ENCODE measurements at places on chromosomes 16 and 17.

GRCh38 chr16:47136099-47136842, 7.5 kb downstream of the NETO2 start:
- DNase-seq, result no peak

GRCh38 chr16:63695347-63695746, 1426.5 kb downstream of the CDH11 start:
- no peak for DNase-seq

GRCh38 chr16:17351441-17352035, 119.2 kb downstream of the XYLT1 start:
- no peak for DNase-seq

DNA sequence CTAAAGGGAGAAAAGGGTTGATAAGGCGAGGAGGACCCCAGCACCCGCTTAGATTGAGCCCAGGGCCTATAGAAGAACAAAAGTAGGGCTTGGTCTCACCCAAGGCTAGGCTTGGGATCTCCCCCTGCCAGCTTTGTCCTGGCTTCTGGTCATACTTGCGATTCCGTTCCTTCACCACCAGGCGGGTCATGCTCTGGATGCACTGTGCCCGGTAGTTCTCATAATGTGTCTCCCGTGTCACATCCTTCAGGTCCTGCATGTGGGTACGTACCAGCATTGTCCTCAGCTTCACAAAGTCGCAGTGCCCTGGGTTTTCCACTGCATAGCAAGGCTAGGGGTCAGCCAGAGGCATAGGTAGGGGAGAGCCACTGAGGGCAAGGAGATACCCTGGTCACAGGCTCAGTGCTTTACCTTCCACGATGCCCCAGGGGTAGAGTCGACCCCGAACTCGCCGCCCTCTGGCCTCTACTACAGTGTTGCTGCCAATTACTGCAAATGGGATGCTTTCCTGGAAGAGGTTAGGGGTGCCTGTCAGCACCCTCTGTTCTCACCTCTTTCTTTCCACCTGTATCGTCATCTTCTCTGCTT, 6.5 kb upstream of the MTMR4 start:
- DNase-seq, result no peak

Data from thoracic aorta (tissue), 2 donors.